SHP77 (cell line): ENCODE measurements at places on chromosomes 16 and 17.

- no peak for DNase-seq
These were observed 3.8 kb downstream of the CREBBP start for GRCh38 chr16:3876695-3877094.

- DNase-seq = no peak
These were observed 17.7 kb downstream of the PRAC1 start for GRCh38 chr17:48704361-48705248.

GRCh38 chr17:76496464-76496863, 4.8 kb downstream of the RHBDF2 start:
- no peak for DNase-seq

GRCh38 chr16:27470567-27471431, 68.8 kb downstream of the IL21R start:
- no peak for DNase-seq

DNA sequence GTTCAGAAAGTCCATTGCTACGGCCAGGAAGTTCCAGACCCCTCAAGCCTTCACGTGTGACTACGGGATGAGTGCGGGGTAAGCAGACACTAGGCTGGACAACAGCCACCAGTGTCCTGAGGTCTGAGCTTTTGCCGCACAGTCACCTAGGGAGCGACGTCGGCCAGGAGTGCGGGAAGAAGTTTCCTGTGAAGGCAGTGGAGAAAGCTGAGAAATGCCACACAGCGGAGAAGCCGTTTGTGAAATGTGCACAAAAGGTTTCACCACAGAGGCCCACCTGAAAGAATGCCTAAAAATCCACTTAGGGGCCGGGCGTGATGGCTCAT, 47.4 kb downstream of the SHCBP1 start:
- no peak for DNase-seq

DNA sequence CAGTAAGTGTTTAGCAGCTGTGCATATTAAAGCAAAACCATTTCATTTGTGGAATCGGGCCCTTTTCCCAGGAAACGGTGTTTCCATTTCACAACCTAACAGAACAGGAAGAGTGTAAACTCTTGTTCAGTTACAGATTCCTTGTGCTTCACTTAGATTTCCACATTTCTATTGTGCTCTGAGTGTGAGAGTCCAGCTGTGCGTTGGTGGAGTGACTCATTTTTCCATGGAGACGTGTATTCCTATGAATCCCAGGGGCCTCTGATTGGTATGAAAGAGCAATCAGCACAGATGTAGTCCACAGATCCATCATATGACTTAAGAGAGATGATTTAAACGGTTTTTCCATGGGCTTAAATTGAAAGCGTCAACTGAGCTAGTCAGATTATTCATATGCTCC, 13.3 kb upstream of the CAVIN1 start:
- no peak for DNase-seq

GRCh38 chr16:68997564-68997963, 107.9 kb upstream of the HAS3 start:
- DNase-seq = no peak

DNA sequence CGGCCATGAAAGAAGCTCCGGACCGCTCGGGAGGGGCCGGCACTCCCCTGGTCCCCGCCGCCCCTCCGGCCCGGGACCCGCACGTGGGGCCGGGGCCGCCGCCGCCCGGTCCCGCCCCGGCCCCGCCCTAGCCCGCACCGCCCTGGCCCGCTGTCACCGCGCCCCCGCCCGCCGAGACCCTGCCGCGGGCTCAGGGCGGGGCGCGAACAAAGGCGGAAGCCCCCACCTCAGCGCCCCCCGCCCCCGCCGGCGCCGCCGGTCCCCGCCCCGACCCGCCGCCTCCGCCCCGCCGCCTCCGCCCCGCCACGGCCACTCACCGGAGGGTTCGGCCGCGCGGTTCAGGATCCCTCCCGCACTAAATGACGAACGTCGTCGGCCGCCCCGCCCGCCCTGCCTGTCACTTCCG, at the start of gene ARHGDIA:
Gene ARHGDIA (minus strand): TSS at position 357 of the 406 bp plus-strand sequence. CDS start 1,407 bp downstream, outside the sequence.
- DNase-seq = no peak

GRCh38 chr17:78571329-78571728, 5.9 kb downstream of the DNAH17 start:
- DNase-seq = no peak

- DNase-seq = no peak
These were observed 214.2 kb upstream of the TNRC6C start for GRCh38 chr17:77744066-77744988.

DNA sequence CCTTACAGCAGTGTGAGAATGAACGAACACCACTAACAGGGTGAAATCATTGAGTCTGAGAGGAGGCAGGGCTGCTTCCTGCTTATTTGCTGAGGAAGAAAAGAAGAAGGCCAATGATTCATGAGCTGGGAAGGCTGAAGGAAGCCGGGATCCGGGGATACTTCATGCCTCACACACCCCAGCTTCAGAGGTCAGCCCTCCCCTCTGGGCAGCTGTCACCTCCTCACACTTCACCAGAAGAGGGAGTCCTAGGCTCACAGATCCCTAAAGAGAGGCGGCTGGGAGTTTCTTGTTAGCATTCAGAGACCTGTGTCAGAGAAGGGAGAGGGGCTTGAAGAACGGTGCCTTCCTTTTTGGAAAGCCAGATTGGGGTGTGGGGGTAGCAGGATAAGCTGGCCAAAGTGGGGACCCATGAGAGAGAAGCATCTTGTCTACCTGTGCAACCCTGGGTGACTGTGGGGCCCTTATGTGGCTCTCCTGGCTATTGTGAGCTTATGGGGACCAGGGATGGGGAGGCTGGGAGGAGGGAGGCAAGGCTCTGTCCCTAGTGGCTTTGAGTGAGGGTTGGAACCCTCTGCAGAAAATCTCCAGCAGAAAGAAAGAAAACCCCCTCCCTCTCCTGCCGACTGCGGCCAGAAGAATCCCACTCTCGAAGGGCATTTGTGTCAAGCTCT, 94.6 kb downstream of the RGS9 start:
- DNase-seq = peak; percentile 36

DNA sequence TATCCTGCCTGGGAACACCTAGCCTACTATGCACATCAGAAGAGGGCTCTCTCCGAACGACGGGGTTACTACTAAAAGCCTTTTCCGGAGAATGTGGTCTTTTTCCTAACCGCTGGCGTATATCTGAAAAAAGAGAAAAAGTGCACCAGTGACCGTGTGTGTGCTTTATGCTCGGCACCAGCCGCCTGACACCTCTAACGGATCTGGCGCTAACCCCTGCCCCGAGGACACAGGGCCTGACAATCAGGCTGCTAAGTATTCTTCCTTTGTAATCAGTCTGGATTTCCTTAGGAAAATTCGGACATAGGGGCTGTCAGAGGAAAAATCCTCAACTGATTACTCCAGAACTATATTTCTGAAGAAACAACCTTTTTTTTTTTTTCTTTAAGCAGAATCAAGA, 13.4 kb upstream of the ITGAE start:
- DNase-seq = no peak

DNA sequence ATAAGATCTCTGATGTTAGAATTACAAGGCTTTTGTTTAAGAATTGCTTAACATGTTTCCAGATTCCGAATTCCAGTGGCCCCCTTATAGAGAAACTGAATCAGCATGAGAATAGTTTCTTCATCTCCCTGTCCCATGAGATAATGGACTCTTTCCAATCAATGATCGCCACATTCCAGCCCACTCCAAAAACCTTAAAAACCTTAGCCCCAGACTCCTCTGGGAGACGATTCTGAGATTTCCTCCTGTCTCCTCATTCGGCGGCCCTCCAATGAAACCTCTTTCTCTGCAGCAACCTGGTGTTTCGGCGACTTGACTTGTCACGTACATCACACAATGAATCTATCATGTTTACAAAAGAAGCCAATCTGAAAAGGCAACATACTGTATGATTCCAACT, 197.1 kb upstream of the PSMD7 start:
- DNase-seq = no peak

DNA sequence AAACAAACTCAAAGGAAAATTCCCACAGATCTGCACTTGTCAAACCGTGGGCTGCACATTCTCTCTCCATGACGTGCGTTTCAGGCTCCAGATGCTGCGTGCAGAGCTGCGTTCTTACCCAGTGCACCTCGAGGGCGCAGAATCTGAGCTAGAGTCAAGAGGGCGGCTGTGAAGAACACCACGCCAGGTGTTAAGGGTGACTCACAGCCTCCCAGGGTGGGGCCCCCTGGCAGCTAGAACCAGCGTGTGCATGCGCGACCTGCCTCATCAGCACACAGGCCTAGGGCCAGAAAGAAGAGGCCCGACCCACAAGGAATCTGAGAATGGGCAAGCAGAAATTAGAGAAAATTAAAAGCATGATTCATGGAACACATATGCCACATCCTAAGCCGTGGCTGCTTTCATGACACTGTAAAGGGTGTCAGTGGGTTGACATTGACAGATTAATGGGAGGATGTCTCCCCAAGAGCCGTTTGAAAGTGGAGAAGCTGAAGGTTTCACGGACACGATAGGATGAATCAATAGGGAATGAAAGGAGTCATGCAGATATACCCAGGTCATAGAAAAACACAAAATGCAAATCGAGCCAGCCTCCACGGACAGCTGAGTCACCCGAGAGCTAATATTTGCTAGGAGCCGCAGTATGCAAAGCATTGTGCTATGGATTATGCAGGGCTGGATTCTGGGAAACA, 29.0 kb downstream of the MARCHF10 start:
- peak; percentile 93 for DNase-seq

GRCh38 chr16:11499295-11500089, 87.2 kb downstream of the LITAF start:
- DNase-seq = no peak

- no peak for DNase-seq
These were observed 8.5 kb downstream of the ST6GALNAC1 start for GRCh38 chr17:76635039-76635438.

DNA sequence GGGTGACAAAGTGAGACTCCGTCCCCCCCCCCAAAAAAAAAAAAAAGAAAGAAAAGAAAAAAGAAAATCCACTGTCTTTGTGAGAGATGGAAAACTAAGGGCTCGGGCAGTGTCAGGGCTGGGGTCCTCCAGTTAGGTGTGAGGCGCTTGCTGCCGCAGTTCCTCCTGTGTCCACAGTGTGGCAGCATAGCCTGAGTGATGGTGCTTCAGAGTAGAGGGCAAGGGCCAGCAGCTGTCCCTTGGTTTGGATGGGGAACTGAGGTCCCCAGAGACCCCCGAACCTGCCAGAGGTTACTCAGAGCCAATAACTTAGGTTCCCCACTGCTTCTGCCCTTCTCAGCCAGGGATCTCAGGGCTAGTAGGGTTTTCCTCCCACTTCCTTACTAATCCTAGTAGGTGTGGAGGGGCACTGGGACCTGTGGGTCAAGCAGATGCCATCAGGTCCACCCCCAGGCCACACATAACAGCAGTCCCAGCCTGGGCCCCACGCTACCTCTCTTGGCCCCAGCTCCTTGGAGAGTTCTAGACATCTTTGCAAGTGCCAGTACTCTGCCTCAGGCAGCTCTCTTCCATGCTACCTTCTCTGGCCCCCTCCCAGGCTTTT, 7.9 kb upstream of the LLGL1 start:
- DNase-seq = peak; percentile 72

DNA sequence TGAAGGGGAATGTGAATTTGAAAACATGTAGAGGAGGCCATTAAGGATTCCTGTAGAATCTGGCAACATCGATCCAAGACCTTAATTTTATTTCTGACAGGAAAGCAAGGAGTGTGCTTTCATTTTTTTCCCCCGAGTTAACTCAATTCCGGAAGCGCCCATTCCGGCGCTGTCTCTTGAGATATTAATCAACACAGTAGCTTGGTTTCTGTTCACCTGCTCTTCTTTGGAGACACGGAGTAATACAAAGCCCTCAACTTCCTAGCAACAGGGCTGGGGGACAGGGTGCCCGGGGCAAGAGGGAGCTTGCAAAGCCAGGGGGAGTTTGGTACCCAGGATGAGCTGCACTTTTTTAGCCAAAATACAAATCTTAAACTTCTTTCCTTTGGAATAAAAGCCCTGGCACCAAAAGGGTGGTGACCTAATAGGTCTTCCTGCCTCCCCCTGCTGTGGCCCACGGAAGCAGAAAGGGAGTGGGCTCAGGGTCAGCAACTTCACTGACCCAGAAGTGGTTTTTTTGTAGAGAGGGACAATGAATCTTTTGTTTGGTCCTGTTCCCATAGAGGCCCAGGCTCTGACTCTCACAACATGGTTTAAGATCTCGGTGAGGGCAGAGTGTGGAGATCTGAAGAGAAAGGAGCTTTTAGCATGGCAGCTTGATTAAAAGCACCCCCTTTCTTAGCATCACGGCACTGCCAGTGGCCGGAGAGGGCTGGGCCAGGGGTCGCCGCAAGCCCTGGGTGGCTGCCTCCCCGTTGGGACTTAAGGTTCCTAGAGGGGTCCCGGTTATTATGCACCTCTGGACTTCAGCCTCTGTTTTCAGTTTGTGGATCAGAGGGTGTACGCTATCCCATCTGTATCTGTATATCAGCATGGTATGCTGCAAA, 207.3 kb downstream of the CCDC182 start:
- DNase-seq = peak; percentile 42

DNA sequence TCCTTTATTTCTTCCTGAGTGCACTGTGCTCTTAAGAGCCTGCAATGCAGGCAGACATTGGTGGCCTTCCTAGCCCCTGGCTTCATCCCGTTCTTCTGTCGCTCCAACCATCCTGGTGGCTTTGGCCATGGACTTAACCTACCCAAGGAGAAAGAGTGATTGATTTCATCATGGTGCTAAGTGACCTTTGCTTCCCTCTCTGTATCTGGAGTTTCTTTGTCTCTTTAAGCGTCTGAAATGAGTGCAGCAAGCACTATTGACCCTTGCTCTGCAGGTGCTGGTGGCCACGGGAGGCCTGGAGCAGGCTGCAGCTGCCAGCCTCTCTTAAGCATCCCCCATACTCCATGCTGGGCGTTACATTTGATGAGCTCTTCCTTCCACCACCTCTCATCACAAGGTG, 60.5 kb downstream of the RAP1GAP2 start:
- peak; percentile 38 for DNase-seq

DNA sequence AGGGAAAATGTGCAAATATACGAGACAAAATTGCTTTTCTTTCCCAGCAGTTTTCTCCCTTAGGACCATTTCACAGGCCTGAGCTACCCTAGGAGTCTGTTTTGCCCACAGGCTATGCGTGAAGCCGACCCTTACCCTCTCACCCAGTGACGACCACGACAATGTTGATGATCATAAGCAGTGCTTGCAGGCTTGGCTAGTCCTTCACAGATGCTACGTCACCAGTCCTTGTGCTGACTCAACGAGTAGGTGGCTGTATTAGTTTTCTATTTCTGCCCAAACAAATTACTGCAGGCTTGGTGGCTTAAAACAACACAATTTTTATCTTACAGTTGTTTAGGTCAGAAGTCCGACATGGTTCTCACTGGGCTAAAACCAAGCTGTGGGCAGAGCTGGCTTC, 574.6 kb upstream of the HSBP1 start:
- no peak for DNase-seq

GRCh38 chr17:75301502-75302206, 12.4 kb upstream of the SLC25A19 start:
- no peak for DNase-seq

DNA sequence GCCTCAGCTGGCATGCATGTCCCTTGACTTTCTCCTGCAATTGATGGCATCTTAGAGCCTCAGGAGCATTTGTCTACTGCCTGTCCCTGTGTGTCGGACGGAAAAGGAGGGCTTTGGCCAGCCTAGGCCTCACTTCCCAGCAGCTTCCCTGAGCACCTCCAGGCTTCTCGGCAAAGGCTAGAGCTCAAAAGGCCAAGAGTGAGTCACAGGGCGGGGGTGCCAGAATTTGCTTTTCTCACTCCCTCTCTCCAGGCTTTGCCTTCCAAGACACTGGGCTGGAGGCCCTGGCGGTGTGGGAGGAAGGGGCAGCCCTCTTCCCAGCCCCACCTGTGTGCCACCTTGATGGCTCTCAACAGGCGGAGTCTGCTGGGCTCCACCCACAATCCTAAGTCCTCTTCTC, 107.3 kb upstream of the MAF start:
- DNase-seq = no peak

- DNase-seq = no peak
These were observed 159.5 kb downstream of the RBFOX1 start for GRCh38 chr16:7492122-7492521.

- DNase-seq = no peak
These were observed 478.1 kb downstream of the NPIPA7 start for GRCh38 chr16:16857012-16857411.
